T-helper 17 cell (primary cell): ENCODE measurements at places on chromosomes 1 and 21. TPM values are rescaled to one million over a fixed set of nuclear protein-coding genes. Genes with fewer than 3 reads are reported as not detected.

DNA sequence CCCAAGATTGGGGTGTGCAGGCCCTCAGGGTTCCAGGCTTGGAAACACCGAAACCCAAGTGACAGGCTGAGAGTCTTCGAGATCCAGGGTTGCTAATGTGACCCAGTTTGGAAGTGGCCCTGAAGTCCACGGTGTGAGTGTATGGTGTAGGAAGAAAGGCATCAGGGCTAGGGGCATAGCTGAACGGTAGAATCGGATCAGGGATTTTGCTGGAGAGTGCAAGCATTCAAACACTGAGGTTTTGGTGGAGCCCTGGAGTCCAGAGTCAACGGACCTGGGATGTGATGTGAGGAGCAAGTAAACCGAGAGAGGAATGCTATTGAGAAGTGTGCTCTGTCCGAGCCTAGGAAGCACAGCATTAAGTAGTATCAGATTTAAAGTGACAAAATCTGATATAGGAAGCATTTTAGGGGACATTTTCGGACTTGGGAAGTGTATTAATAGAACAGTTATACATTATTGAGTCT is 958 bp downstream of the NFYC start:
- DNase-seq = no peak

GRCh38 chr1:154148807-154149206 is 6.1 kb downstream of the NUP210L start:
- DNase-seq = no peak

DNA sequence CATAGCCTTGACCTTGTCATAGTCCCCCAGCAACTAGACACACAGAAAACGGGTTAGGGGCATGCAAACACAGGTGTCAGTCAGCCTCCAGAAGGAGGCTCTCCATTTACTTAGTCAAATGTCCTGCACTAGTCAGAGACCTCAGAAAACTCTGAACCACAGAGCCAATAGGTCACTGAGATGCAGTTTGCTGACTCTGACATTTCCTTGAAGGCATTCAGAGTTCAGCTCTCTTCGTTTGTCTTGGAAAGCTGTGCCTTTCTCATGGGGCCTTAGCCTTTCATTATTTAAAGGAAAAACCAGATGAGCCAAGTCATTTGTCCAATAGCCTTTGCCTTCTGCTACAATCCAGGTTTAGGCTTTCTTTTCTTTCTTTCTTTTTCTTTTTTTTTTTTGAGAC is 3.5 kb downstream of the OLFML2B start:
- DNase-seq = no peak

- DNase-seq = no peak
These were observed 1.2 kb upstream of the UBAP2L start for GRCh38 chr1:154219541-154219940.

- no peak for DNase-seq
These were observed 76.1 kb downstream of the OLFM3 start for GRCh38 chr1:101920577-101920976.

DNA sequence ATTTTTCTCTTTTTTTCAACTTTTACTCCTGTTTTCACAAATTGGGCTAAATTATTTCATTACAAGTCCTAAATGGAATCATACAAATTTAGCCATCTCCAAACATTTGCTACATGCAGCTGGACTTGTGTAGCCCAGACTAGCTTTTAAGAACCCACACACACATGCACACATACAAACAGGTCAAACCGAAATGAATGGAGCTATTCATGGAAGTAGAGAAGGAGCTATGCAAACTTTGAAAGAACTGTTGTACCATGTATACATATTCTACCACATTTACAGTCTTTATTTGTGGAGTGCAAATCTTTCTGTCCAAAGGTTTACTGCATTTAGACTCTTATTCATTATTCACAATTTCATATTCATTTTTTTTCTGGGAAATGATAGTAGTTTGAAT is 189.1 kb upstream of the RNPC3 start:
- DNase-seq = no peak

DNA sequence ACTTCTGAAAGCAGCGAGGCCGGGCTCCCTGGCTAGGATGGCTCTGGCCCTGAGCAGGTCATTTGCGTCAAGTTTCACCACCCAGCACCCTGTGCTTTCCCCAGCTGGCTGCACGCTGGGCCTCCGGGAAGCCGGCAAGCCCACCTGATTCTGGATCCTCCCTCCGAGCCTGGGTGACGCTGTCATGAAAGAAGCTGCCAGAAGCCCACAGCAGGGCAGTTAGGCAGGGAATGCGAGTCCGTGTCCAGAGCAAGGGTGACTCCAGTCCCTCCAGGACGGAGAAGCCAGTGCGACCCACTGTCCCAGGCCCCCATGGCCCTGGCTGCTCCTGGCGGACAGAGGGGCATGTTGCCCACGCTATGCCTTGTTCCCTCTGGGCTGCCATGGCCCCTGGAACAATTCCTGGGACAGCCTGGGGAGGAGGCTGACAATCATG is 44.4 kb upstream of the PCBP3 start:
- no peak for DNase-seq

GRCh38 chr1:93979718-93980319 is 70.6 kb upstream of the GCLM start:
- no peak for DNase-seq

DNA sequence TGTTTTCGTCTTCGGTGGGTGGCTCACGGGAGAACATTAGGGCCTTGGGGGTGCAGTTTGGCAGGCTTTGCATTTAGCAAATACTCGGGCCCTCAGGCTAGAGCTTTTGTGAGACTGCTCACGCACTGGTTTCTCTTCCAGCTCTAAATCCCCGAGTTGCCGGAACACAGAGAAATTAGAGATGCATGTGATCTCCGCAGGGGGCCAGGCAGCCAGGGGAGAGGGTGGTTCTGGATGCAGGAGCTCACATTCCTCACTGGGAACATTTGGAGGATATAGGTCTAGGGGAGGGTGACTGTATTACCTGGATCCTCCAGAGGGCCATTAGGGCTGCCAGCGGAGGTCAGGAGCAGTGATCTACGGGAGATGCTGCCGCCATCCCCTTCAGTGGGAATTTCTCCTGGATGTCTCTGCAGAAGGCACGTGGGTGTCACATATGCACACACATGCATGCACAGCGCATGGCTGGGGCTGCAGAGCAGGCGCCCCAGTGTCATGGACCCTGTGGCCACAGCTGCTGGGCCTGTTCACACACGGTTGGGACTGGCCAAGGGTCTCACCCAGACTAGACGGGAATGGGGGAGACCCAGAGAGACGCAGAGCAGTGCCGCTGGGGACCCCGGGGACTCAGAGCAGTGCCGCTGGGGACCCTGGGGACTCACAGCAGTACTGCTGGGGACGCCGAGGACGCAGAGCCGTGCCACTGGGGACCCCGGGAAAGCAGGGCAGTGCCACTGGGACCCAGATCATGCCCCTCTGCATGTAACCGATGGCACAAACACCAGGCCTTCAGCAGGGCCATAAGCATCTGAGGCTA is 258.7 kb downstream of the CAMTA1 start:
- no peak for DNase-seq

- no peak for DNase-seq
These were observed 79.8 kb downstream of the AJAP1 start for GRCh38 chr1:4734219-4734618.

DNA sequence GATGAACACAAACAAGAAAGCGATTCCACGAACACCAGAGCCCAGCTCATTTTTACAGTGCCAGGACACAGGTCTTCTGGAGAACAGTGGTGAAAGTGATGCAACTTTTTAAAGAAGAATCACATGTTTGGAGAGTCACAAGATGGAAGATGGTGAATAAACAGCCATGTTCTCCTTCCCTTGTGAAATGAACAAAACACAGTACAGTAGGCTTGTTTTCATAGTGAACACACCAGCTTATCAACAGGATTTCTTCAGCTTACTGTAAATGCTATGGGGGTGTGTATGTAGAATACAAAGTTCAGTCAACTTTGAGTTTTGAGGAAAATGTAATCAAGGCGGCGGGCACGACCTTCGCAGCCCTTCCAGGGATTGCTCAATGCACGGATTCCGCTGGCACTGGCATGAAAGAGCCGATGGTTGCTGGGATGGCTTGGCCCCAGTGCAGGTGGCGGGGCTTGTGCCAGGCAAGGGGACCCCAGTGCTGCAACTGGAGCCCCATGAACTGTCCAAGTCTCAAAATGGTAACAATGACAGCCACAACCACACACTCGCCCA is 9.7 kb downstream of the TMPRSS3 start:
- DNase-seq = no peak

- DNase-seq = no peak
These were observed 42.5 kb upstream of the IL10 start for GRCh38 chr1:206814716-206815341.

DNA sequence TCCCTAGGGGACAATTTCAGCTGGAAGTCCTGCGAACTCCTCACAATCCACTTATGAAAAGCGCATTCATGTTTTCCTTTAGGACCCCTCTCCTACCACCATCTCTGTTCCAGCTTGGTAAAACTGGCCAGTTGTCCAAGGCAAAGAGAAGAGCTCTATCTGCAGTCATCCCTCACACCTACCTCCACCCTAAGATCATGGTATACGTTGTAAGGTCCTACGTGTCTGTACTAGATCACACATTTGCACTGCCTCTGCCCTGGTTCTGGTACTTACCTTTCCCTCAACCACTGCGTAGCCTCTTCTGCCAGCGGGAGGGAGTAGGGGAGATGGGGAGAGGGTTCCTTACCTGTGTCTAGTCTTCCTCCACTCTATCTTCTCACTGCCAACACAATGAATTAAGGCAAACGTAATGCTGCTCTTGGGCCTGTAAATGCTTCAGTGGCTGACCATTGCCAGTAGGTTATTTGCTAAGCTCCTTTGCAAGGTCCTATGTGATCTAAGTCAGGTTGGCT is 739 bp upstream of the NUP133 start:
- DNase-seq = no peak

GRCh38 chr1:178371933-178372388 is 124.8 kb downstream of the CLEC20A start:
- DNase-seq = no peak

- DNase-seq = no peak
These were observed 27.2 kb downstream of the ADGRL2 start for GRCh38 chr1:81827942-81828341.

DNA sequence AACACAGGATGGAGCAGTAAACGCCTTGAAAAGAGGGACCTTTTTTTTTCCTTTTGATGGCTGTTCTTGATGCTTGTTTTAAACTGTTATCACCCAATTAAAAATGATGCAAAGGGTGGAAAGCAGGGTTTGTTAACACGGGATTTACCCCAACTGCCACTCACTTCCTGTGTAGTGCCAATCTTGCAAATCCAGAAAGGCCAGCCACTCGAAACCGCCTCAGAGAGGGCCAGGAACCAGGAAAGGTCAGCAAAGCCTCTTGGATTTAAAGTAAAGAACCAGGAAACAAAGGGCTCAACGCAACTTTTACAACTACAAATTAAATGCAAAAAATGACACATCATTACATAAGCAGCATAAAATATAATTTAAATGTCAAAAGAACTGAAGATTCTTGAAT is 347.4 kb downstream of the PDE4B start:
- no peak for DNase-seq

DNA sequence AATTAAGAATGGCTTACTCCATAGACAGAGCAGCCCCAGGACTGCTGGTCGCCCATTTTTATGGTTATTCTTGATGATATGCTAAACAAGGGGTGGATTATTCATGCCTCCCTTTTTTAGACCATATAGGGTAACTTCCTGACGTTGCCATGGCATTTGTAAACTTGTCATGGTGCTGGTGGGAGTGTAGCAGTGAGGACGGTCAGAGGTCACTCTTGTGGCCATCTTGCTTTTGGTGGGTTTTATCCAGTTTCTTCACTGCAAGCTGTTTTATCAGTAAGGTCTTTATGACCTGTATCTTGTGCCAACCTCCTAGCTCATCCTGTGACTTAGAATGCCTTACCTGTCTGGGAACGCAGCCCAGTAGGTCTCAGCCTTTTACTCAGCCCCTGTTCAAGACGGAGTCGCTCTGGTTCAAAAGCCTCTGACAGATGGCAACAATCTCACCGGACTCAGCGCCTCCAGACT is 5.2 kb upstream of the AGPAT3 start:
- DNase-seq = no peak

DNA sequence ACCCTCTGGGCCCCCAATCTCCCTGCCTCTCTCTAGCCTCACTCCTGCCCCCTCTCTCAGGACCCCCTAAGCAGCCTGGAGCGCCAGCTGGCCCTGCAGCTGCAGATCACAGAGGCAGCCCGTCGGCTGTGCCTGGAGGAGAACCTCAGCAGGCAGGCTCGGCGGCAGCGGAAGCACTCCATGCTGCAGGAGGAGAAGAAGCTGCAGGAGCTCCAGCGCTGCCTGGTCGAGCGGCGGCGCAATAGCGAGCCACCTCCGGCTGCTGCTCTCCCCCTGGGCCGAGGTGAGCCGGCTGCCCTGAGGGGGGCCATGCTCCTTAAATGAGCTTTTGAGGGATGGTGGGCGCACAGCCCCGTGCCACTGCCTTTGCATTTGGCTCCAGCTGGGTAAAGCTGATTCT is 6.2 kb downstream of the INAVA start:
- DNase-seq = no peak

- no peak for DNase-seq
These were observed 572 bp upstream of the SRSF10 start for GRCh38 chr1:23980728-23981070.

DNA sequence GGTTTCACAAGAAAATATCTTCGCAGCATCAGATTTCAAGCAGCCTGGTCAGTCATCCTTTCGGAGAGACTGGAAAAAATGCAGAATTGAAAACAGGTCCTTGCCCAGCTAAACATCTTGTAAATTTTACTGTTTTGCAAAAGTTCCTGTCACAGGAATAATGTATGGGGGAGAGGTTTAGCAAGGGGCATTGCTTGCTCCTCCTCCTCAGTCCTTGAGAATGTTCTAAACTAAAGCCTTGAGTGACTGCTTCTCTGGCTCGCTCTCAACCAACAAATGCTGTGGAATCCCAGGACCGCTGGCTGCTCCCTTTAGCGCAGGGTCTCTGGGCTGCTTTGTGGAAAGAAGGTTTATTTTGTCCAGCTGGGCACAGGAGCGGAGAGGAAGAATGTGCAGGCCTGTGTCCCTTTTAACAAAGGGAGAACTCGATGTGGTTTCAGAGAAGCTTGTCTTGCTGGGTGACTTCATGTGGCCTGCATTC is 33.6 kb upstream of the FHAD1 start:
- no peak for DNase-seq

DNA sequence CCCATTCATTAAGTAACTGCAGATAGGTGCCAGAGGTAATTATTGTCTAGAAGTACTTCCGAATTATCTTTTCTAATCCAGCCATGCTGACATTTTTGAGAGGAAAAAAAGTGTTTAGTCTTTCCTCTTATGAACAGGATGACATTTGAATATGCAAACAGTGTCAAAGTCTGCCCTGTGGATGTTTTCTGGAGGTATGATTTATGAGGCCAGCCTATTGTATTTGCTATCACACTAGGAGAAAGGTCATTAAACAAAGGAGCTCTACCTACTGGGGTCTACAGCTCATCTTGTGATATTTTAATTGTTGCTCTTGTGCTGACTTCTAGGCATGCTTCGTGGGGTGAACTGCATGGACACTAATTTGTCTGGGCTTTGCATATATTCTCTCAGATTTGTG is 559.7 kb upstream of the CAMK1G start:
- no peak for DNase-seq

The ERO1B gene
- total RNA-seq = 14.9 TPM

The AGO3 gene
- total RNA-seq = 30.4 TPM

The AQP10 gene
- total RNA-seq = 8.9 TPM

The VHLL gene
- total RNA-seq = not detected

The GJA8 gene
- total RNA-seq = not detected

The RIPK4 gene
- 0.37 TPM for total RNA-seq

The TMEM61 gene
- not detected for total RNA-seq

The CASQ2 gene
- not detected for total RNA-seq

The SNX7 gene
- total RNA-seq = 2.1 TPM
